ENCODE measurements at places on chromosomes 7 and 10.

GRCh38 chr7:38057829-38058228, 120.2 kb upstream of the STARD3NL start:
- DNase-seq = no peak

GRCh38 chr7:159127691-159128642, 16.7 kb downstream of the VIPR2 start:
- DNase-seq = no peak

- DNase-seq = no peak
Observed at GRCh38 chr7:153590136-153590535, 462.1 kb upstream of the DPP6 start.

- no peak for DNase-seq
Observed at GRCh38 chr10:42940487-42941294, 136.2 kb upstream of the RET start.

DNA sequence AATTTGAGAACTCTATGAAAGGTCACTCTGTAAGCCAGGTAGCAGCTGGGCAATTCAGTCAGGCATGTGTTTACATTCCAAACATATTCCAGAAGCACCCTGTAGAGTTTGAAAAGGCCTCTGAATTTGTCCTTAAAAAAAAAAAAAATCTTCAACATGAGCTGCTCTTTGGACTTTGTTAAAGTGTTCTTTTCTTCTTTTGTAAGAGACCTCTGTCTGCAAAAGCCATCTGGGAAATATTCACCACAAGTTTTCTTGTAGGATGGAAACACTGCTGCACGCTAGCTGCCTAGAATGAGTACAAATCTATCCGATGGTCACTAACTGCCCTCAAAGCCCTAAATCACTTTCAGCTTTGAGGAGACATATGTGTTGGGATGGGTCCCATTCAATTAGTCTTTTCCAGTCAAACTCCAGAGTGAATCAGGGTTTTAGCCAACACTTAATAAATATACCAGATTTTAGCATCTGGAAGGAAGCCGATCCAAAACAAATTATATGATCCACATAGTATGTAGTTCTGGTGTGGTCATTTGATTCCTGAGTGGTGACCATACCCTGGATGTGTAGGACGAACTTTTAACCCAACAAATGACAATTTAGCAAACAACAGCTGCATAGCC, 85.9 kb downstream of the CD36 start:
- no peak for DNase-seq

- DNase-seq = no peak
Observed at GRCh38 chr7:152085131-152085530, 59.7 kb downstream of the GALNT11 start.

GRCh38 chr10:73871295-73872189, 2.8 kb downstream of the CAMK2G start:
- no peak for DNase-seq

DNA sequence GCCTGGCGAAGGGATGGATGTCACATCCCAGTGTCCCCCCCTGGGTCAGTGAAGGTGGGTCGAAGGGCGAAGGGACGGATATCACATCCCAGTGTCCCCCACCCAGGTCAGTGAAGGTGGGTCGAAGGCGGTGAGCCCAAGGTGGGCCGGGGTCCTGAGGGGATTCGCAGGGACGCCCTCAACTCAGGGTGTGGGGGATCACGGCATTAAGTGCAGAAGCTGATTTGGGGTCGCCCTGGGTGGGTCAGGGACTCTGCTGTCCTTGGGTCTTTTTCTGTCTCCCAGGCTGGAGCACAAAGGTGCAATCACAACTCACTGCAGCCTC, 21.9 kb downstream of the ADAP1 start:
- DNase-seq = no peak

DNA sequence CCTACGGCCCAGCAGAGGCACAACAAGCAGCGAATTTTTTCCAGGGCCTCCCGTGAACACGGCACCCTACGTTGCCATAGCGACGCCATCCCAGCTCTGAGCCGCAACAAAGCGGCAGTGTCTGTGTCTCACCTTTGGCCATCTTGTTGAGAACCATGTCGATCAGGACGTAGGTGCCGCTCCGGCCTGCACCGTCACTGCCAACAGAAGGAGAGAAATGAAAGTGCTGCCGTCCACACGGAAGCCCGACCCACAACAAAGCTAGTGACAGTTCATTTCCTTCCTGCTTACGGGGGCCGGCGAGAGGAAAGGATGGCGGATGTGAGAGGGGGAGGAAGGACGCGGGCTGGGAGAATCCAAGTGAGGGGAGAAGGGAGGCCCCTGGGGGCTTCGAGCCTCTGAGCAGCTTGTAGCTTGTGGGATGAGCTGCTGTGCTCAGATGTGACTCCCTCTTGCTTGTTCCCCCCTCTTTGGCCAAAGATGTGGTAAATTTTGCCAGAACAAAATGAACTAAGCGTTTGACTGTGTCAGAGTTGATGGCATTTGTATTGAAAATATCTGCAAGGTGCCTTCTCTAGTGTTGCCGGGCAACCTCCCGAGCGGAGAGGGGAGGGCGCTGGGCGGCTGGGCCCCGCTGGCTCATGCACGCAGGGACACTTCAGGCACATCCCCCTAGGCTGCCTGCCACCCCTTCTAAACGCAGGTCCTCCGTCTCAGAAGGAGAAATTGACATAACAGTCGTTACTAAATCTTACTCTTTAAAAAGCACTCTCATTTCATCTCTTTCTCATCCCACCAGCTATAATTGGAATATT, 232.2 kb downstream of the DNAJB6 start:
- DNase-seq = no peak

GRCh38 chr7:51010534-51010933, 227.8 kb upstream of the GRB10 start:
- no peak for DNase-seq

DNA sequence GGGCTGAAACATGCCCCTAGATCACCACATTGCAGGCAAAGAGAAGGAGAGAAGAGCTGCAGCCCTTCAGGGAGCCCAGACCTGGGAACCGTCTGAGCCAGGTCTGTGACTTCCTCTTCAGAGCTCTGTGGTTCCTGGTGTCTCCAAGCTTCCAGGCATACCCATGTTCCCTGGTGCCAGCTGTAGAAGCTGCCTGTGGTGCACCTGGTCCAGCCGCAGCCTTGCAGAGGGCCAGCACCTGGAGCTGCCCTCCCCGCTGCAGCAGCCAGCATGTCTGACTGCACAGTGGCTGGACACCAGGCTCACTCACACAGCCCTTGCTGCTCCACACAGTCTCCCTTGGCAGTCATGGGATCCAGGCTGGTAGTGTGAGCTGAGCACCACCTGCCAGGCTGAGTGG, 33.6 kb downstream of the C7orf25 start:
- DNase-seq = peak; percentile 35

DNA sequence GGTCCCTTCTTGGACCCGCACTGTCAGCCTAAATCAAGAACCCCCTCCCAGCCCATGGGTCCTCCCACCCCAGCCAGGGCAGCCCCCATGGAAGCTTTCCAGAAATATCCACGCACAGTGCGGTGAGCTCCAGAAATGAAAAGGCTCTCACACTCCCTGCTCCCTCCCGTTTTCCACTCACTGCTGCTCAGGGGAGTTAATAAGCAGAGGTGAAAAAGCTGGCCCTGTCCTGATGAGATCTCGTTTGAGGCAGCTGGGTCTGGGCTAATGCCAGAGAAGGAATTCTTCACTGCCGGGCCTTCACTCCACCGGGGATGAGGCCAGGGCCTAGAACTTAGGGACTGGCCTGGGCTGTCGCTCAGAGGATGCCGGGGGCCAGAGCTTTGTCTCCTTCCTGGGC, 102.2 kb downstream of the ZMIZ1 start:
- DNase-seq = no peak

DNA sequence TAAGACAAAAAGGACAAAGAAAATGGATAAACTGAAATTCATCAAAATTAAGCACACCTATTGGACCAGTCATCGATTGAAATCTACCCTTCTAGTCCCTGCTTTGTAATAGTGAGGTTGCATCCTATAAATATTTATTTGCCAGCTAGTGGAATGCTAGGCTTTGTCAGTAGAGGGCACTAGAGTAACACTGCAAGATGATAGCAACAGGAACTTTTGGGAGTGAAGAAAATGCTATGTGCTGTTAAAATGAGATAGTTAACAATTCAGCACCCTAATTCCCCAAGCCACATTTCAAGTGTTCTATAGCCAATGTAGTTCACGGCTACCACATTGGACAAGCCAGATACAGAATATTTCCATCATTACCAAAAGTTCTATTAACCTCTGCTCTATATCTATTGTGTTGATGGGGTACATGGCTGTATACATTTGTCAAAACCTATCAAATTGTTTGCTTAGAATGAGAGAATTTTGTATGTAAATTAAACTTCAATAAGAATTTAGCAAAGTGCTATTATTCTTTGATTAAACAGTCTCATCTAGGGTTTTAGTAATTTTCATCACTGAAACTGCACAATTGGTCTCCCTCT, 69.8 kb downstream of the LSMEM1 start:
- DNase-seq = peak; percentile 5

DNA sequence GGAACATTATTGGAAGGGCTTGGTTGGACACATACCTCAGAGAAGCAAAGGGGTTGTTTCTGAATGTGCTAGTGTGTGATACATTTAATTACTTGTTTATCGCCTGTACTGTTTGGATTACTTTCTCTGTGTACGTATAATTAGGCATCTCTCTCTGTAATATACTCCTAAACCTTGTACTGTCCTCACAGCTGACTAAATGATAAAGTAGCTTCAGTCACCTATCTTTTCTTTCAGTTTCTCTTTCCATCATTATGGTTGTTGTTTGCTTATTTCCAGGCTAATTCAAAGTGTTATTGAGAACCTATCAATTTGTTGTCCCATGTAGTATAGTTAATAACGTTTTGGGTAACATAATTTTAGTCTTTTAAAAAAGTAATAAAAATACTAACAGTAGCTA, 34.0 kb downstream of the MXI1 start:
- no peak for DNase-seq

DNA sequence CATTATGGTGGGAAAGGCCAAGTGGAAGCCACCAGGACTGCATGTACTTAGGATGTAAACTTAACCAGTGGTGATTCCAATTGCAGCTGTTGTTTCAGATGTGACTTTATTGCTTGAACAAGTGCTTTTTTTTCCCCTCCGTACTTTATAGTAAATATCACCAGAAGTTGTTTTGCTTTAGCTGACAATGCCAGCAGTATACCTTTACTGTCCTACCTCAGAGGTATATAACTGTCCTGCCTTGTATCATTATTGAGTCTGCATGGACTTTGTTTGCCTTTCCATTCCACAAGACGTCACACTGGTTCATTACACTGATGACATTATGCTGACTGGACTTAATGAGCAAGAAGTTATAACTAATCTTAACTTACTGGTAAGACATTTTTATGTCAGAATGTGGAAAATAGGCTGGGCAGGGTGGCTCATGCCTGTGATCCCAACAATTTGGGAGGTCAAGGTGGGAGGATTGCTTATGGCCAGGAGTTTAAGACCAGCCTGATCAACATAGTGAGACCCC, 77.1 kb upstream of the RAB18 start:
- DNase-seq = no peak

GRCh38 chr10:87089746-87090145, 4.9 kb downstream of the GLUD1 start:
- no peak for DNase-seq

- no peak for DNase-seq
Observed at GRCh38 chr10:103504181-103504783, 10.8 kb downstream of the NEURL1 start.

DNA sequence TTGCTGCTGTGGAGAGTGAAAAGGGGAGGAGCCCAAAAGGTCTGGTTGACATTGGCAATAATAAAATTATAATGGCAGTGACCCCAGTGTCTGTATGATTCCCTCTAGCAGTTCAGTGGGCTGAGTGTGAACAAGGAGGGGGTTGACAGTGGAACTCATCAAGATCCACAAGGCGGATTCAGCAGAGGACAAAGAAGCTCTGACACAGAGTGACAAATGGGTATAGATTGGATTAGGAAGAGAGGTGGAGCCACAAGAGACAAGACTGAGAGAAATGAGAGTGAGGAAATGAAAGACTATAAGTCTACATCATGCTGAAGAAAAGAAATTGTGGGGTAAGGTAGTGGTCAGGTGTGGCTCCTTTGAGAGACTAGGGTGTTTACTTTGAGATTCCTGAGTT, 58.9 kb downstream of the CCDC71L start:
- no peak for DNase-seq

GRCh38 chr7:16590424-16590823, 55.1 kb downstream of the ANKMY2 start:
- no peak for DNase-seq

- DNase-seq = no peak
Observed at GRCh38 chr10:48224979-48225560, 49.4 kb downstream of the FRMPD2 start.

- DNase-seq = no peak
Observed at GRCh38 chr7:152424348-152425108, 11.3 kb downstream of the KMT2C start.

Data from SHP77 treated with DMSO at 0.1 percent for 48 hours (cell line).